ENCODE measurements at places on chromosomes 7 and 10.

DNA sequence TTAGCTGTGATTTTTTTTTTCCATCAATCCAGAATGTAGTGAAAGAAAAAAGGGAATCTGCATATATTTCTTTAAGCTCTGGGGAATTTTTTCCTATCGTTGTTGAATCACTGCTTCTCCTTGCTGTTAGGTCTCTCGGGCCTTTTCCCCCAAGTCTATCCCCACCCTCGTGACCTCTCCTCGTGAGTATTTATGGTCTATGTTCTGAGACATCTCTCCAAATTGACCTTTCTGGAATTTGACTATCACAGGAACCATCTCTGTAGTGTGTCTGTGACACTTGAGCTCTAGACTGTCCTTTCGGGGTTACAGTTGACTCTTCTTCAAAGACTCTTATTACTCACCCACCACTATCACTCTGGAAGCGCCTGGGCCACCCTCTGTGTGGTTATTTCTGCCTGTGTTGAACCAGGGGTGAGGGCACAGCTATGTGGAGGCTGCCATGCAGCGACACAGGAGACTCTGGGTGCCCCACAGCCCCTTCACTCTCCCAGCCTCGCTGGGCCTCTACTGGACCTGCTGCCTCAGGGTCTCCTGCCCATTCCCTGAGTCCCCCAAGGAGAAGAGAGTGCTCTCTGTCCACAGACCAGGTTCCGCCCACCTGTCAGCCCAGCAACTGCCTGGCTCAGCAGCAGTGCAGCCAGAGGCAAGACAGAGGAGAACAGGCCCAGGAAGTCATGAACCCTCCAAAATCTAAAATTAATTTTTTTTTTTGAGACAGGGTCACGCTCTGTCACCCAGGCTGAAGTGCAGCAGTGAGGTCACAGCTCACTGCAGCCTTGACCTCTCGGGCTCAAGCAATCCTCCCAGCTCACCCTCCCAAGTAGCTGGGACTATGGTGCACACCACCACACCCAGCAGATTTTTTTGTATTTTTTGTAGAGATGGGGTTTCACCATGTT, 45.7 kb upstream of the PTPRN2 start:
- DNase-seq = no peak

GRCh38 chr10:65751218-65751617, 1174.6 kb upstream of the LRRTM3 start:
- DNase-seq = no peak

- no peak for DNase-seq
These were observed 360.1 kb downstream of the TNS3 start for GRCh38 chr7:47221826-47222225.

DNA sequence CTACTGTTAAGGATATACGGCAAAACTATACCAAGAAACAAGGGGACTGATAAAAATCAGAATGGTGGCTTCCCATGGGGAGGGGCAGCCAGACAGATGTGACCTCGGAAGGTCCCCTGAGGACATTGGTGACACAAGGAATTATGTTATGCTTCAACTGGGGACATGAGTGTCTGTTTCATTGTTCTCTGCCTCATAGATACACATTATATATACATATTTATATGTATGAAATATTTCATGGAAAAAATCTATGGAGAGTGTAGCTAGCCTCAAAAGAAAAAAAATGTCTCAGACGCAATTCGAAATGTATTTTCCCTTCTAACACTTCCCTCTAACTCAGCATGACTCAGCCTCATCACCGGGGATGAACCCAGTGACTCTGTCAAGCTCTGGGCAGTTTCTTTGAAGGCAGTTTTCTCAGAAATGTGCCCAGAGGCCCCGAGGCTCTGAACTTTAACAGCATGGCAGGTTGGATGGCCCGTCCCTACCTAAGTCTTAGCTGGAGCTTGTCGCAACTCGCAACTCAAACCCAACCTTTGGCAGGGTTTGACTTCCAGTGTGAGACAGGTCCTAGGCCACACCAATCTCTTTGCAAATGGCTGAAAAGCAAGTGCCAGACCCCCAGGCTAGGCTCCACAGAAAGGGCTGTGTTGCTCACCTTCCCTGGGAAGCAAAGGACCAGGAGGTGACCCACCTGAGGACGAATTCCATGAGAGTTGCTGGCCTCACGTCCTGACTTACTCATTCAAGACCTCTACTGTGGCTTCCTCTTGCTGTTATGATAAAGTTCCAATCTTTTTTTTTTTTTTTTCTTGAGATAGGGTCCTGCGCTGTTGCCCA, 86.9 kb downstream of the CARD11 start:
- no peak for DNase-seq

DNA sequence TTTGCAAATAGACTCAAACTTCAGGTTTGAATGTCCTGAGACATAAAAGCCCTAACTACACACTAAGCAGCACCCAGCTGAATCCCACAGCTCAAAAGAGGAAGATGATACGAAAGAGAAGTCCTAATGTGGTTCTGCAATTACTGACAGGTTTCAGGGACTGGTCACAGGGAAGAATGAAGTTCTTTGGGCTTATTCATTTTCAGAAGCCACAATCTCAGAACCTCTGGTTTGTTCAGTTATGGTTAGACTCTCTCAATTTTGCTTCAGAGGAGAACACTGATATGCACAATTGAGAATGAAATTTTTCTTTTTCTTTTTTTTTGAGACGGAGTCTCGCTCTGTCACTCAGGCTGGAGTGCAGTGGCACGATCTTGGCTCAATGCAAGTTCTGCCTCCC, 94.6 kb upstream of the FAM180A start:
- DNase-seq = no peak

GRCh38 chr10:78222096-78222790, 188.6 kb downstream of the RPS24 start:
- DNase-seq = no peak

DNA sequence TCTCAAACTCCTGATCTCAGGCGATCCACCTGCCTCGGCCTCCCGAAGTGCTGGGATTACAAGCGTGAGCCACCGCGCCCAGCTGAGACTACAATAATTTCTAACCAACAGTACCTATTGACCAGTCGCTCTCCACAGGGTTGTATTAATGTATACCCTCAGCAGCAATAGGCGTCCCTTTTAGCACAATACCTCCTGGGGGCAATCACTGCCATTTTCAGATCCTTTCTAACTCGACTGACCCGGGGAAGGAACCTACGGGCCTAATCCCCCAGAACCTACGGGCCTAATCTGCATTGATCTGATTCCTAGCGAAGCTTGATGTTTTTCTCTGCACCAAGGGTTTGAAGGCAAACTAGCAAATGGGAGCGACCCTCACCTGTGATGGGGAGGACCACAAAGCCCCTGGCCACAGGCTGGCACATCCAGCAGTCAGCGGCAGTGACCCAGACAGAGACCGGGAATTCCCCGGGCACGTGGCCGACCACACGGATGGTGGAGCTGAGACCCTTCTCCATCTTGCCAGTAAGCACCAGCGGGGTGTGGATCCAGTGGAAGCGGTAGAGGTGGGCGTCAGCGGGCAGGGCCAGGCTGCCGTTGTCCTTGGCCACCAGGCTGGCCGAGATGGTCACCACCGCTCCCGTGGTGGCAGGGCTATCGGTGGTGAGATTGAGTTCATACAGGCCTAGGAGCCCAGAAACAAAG, 6.9 kb downstream of the TMEM130 start:
- DNase-seq = no peak

- DNase-seq = no peak
These were observed 191.7 kb downstream of the RELN start for GRCh38 chr7:103797647-103798307.
